NCI-H774 (cell line): ENCODE measurements at places on chromosomes 13 and 19.
A peak's percentile ranks its signal among the peaks of the same experiment; 100 is the strongest.

DNA sequence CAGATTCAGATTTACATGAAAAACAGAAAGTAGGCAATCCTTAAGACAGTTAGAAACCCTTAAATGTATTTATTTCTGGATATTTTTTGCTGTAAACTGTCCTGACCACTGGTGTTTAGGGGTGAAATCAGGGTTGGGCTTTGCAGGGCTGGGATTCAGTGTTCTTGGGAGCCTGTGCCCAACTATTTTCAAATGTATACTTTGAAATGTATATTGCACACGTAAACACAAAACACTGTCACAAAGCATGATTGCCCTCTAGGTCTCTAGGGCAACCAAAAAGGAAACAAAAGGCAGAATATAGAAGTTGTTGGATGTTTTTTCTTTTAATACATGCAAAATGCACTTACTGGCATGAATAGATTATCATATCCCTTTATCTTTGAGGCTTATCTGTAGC, 1185.4 kb downstream of the DIAPH3 start:
- no peak for DNase-seq

DNA sequence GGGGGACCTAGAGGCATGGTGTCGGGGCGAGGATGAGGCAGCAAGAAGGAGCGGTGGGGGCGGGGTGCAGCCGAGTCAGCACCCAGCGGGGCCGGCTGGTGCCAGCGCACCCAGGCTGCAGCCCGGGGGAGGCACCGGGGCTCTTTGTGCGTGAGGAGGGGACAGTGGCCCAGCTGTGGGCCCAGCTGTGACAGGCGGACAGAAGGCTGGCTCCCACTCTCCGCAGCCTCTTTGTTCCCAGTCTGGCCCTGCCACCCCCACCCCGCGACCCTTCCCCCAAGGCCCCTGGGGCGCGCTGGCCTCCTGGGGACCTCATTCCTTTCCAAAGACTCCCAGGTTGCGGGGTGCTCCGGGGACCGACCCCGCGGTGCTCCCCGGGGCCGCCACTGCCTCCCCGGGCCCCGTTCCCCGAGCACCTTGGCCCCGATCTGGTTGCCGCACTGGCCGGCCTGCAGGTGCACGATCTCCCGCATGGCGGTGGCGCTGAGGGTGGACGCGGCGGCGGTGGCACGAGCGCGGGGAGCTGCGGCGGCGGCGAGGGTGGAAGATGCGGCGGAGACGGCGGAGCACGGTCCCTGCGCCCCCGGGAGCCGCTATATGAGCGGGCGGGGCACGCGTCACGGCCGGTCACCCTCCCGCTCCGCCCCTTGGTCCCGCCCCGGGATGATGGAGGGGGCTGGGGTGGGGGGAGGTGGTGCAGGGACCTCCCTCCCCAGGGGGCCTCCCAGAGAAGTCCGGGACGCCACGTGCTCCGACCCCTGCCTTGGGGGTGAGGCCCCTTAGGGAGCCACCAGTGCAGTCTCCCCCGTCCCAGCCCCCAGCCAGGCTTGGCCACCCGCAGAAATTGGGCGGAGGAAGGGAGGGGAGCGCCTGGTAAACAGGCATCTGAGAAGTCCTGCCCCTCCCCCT, at the start of gene TUBB4A:
TSS of gene TUBB4A (minus strand) at position 570 of the 909 bp plus-strand sequence. CDS start at position 473, 97 bp downstream.
- DNase-seq: no peak

GRCh38 chr13:90493667-90494066, 853.8 kb upstream of the MIR17HG start:
- no peak for DNase-seq

- no peak for DNase-seq
Observed at GRCh38 chr19:8457209-8457608, 12.4 kb downstream of the HNRNPM start.

DNA sequence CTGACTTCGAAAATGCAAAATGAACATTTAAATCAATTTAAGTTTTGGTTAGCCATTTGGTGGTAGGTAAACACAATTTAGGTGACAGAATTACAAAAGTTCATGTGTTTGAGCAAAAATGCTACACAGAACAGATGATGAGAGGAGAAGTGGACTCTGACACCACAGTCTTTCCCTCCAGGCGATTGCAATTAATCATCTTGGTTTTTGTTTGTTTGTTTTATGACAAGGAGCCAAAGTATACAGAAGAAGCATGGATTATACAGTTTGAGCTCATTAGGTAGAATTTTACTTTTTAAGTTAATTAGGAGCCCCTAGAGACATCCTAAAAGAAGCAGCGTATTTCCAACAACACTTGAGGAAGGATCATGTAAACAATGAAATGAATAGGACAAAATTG, 49.3 kb upstream of the FREM2 start:
- no peak for DNase-seq

GRCh38 chr19:18223860-18224524, 2.2 kb downstream of the PDE4C start:
- peak; percentile 50 for DNase-seq

- DNase-seq: no peak
Observed at GRCh38 chr19:51377422-51377821, 5.0 kb upstream of the NKG7 start.

- DNase-seq: peak; percentile 71
Observed at GRCh38 chr19:55836340-55836739, at the start of gene NLRP4. Gene NLRP4 (plus strand): TSS chr19:55836540. CDS start chr19:55852081, 15,541 bp downstream.

- no peak for DNase-seq
Observed at GRCh38 chr13:112172641-112173251, 105.8 kb downstream of the SOX1 start.

- DNase-seq: no peak
Observed at GRCh38 chr13:47188802-47189201, 291.9 kb upstream of the HTR2A start.

GRCh38 chr13:110856942-110857835, 57.7 kb downstream of the ANKRD10 start:
- no peak for DNase-seq

DNA sequence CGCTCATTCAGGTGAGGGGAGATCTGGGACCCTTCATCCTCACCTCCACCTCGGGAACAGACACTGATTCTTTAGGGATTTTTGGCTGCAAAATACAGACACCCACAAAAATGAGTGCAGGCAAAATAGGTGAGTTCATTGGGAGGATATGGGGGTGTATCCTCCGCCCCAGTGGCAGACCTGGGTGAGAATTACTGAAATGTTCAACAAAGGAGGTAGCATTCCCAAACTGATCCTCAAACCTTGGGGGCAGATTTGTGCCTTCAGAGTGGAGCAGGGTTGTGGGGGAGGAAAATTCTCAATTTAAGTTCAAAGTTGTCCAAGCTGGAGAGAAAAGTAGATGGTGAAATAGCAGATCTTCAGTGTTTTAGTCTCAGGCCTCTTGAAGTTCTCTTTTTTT, 31.3 kb upstream of the SIN3B start:
- no peak for DNase-seq

GRCh38 chr13:107457686-107458085, 757.6 kb downstream of the LIG4 start:
- peak; percentile 91 for DNase-seq
